ENCODE measurements at places on chromosomes 1 and 21.

GRCh38 chr1:166947398-166948043 is 27.8 kb downstream of the ILDR2 start:
- DNase-seq: no peak

DNA sequence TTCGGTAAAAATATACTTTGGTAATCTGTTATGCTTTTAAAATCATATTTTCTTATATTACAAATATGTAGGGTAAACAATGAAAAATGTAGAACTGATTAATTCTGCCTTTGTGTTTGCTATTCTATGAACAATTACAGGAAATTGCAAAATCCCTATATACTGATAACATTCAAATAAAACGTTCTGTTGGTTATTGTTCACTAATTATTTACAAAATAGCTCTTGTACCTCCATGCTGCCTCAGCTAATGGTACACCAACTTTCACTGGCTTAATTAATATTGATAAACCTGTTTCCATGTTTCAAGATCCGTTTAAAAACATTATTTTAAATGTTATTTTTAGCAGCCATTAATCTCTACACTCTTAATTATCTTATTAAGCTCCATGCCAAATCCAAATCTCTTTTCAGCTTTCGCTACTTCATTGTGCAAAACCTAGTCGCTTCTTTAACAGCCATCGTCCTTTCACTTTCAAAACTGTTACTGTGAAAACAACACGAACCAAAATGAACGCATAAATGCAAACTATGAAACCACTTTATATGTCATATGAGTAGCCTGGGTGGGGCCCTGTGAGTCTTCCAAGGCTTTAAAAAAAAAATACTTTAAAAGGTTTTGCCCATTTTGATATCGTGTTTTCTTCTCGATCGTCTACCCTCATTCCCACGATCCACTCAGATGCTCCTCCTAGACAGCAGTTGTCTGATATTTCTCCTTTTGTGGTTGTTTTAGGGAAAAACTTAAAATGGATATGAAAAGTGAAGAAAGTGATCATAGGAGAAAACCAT is 807.1 kb downstream of the USP25 start:
- DNase-seq: no peak

DNA sequence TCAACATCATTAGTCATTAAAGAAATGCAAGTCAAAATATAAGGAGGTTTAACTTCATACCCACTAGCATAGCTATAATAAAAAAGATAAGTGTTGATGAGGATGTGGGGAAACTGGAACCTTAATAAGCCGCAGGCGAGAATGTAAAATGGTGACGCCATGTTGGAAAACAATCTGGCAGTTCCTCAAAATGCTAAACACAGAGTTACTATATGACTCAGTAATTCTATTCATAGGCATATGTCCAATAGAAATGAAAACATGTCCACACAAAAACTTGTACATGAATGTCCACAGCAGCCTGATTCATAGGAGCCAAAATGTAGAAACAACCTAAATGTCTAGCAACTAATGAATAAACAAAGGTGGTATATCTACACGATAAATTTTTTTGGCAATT is 23.2 kb downstream of the DDX59 start:
- DNase-seq: no peak

GRCh38 chr1:232302376-232303221 is 327.3 kb downstream of the SIPA1L2 start:
- DNase-seq: no peak

DNA sequence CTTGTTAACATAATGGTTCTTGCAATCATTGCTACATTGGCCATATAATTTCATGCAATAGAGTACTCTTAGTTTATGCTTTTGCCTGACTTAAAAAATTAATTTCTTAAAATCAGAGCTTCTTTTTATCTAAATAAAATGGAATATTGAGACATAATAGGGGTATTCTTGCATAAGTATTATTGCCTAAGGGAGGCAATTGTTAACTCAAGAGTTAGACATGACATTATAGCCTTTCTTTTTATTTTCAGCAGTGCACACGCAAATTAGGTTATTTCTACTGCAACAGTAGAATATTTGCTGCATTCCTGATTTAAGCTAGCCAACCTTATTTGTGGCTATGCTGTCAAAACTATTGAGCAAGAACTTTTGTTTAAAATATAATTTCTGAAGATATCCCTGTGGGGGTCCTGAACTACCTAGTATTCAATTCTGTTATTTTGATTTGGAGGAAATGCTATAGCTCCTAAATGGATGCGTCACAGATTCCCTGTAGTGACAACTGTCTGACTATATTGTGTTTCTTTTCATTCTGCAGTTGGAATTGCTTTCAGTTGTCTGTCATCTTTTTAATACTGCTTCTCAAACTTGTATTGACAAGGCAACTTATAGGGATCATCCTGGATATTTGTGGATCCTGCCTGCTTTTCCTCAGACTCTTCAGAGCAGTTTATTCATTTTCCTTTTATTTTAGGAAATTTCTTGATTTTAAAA is 211.0 kb downstream of the PATJ start:
- DNase-seq: no peak

DNA sequence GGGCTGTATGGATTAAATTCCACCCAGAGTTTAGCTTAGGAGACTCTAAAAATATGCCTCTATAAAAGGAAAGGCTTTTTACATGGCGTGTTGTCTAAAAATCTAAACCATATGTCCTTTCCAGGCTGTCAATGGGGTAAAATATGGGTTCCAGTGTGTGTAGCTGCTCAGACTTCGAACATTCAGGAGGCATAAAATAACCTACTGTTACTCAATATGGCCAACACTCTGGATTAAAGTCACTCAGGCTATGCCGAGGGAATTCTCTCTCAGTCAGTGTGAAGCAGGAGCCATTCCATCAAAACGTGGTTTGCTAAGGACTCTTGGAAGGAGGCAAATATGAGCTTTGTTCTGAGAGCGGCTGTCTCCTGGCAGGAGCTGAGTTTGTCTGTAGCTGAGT is 135.3 kb downstream of the RUNX1 start:
- DNase-seq: no peak

DNA sequence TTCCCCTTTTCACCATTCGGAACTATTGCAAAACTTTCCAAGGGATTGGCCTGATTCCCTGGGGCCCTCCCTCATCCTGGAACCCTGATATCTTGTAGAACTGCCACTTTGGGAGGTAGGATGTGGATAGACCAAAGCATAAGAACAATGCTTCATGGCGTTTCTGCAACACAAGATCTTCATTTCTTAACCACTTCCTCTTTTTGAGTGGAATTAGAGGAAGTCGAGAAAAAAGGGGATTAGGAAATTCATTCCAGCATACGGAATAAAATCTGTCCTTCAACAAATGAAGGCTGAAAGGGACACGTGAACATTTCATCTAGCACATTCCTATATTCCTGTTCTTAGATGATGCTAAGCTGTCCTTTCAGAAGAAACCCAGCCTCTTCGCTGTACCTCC is 149.3 kb downstream of the HUNK start:
- DNase-seq: no peak

DNA sequence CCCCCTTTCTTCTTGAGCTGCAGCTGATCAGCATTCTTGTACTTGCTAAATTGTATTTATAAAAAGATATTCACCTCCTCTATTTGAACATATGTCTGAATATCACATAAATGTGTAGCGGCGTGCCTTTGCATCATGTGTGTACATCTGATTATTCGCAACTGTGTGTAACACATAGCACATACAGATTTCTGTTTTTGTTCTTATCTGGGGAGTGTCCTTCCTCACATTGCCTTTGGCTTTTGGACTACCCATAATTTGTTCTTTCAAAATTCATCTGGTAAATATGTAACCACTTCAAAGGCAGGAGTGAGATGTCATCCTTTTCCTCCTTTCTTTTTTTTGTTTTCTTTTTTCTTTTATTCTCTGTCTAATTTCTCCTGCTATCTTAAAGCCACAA is 113.6 kb downstream of the PBX1 start:
- no peak for DNase-seq

DNA sequence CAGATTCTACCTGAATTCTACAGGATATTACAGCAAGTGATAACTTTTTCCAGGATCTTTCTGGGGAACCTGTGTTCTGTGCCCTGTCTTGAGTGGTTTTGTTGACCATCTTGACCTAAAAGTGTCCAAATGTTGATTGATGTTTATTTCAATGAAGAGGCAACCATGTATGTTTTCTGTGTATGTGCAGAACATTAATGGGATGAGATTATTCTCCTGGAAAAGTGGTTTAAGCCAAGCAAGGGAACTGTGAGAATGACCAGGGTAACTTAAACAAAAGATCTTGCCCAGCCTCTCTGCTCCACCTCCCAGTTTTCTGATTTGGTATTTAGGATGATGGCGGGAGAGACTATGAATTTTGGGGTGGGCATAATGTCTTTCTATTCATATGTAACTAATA is 1.0 kb upstream of the SAMD13 start:
- DNase-seq: no peak

DNA sequence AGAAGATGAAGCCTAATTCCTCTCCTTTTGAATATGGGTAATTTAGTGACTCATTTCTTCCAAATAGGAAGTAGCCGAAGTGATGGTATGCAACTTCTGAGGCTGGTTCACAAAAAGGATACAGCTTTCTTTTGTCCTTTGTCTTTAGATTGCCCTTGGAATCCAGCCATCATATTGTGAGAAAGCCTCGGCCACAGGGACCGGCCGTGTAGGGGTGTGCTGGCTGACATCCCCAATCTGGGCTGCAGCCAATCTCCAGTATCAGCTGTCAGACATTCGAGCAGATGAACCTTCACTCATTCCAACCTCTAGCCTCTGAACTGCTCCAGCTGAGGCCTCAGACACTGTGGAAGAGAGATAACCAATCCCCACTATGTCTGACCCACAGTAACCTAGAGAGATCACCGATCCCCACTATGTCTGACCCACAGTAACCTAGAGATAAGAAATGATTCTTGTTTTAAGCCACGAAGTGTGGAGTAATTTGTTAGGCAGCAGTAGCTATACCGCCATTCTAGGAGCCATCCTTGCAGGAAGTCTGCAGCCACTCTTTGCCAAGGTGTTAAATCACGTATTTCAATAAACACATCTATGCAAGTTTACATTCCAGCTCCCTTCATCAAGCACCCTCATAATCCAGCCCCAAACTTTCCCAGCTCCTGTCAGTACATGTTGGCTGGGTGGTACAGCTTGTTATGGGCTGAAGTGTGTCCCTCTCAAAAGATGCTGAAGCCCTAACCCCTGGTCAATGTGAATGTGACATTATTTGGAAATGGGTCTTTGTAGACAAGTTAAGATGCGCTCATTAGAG is 2.9 kb upstream of the DIP2A start:
- DNase-seq: no peak

DNA sequence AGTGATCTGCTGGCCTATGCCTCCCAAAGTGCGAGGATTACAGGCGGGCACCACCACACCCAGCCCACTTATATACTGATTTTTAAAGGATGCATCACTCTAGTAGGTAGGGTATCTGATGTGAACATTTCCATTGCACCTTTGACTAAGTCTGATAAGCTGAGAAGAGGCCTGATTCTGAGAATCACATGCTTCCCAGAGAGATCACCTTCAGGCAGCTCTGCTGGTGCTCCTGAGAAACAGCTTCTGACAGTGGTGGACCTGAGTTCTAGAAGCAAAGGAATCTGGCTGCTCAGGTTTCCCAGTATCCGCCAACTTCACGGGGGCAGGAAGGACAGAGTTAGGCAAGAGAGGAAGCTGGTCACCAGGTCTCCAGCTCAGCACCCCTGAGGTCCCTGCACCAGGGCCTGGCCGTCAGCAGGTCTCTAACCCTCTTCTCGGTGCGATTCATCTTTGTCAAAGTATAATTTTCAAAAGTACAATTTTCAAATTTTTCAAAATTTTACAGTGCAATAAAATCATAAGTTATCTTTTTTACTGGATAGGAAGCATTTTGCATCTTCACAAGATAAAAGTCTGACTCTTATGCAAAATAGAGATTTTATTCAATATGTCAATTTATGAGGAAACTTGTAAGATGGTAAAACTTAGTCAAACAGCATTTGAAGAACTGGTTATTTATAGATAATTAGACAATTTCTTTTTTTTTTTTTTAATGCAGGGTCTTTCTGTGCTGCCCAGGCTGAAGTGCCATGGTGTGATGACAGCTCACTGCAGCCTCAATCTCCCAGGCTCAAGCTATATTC is 25.8 kb upstream of the MPZL1 start:
- no peak for DNase-seq

DNA sequence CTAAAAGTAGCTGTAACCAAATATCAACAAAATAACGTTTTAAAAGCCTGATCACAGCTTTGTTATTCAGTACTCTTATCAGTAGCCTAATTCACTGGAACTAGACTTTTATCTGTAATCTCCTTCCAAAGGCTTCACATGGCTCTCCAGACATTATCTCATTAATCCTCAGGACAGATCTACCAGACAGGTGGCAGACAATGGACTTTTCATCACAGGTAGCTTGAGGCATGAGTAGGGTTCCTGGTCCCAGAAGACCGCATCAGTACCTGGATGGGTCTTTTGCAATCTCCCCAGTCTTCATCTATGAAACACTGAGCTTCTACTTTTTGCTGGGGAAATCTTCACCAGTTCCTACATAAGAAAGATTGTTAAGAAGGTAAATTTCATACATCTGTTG is 132.2 kb upstream of the FOXD3 start:
- DNase-seq: no peak

DNA sequence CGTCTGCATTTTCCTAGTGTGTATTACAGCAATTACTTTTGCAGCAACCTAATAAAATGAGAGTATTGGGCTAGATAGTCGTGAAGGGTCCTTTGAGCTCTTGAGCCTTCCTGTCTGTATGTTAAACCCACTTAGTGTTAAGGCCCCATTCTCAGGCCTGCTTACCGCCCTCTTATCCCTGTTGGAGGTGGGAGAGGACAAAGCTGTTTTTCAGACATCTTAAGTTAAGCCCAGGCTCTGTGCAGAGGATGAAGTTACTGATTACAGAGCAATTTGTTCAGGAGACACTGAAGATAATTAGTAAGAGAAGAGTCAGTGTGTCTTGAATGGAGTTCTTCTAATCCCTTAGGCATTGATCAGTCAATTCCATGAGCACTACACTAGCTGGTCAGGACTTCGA is 114.6 kb downstream of the UCK2 start:
- DNase-seq: no peak

GRCh38 chr1:222109836-222110235 is 367.9 kb upstream of the DUSP10 start:
- no peak for DNase-seq

DNA sequence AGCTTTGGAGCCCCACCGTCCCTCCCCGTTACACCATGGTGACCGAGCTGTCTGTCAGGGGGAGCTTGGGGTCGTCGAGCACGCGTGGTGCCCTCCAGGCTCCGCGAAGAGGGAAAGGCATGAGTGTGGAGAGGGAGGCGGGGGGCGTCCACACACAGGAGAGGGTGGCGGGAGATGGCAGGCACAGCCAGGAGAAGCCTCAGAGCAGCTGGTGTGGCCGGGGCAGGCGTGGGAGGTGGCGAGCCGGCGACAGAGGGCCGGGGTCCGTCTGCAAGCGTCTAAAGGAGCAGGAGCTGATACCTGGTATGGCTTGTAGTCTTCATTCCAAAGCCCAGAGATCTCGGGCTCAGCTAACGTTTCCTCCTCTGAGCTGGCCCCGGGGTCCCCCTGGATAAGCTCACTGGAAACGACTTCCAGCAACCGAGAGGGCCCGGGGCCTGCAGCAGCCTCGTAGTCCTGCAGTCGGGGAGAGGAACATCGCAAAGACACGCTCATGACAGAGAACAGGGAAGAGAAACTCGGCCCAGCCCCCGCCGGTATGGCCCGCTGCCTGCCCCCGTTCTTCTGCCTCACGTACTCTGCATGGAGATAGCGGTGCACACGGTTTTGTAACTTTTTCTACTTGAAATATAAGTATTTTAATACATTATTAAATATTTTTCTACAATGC is 37.4 kb downstream of the CFAP74 start:
- DNase-seq: no peak
